ENCODE measurements at places on chromosomes 12 and 14. TPM values are rescaled to one million over a fixed set of nuclear protein-coding genes. Genes with fewer than 3 reads are reported as not detected.

The TSPAN19 gene
- total RNA-seq = 12.3 TPM

DNA sequence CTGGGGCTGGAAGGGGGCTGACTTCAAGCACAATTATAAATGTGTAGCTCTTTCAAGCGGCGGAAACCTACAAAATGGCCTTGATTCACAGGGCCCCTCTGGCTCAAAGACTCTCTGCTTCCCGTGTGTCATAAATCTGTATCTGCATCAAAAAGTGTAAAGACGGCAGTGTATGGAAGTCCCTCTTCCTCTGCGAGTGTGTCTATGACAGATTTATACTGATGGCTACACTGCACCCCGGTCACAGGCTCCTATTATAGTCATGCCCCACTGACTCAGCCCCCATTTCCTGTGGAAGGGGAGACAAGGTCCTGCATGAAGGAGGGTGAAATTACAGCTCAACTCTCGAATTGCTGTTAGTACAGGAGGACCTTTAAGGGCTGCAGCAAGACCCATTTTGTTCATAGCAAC is 68.6 kb downstream of the HMGA2 start:
- DNase-seq = no peak

GRCh38 chr12:55642267-55642666 is 5.6 kb downstream of the OR10P1 start:
- DNase-seq = no peak

The PIP4K2C gene
- 15.9 TPM for total RNA-seq

The TDRD9 gene
- 1.3 TPM for total RNA-seq

GRCh38 chr14:100864206-100864605 is 38.3 kb downstream of the MEG3 start:
- no peak for DNase-seq

The CCDC197 gene
- not detected for total RNA-seq

The MORN3 gene
- total RNA-seq = under 0.01 TPM

DNA sequence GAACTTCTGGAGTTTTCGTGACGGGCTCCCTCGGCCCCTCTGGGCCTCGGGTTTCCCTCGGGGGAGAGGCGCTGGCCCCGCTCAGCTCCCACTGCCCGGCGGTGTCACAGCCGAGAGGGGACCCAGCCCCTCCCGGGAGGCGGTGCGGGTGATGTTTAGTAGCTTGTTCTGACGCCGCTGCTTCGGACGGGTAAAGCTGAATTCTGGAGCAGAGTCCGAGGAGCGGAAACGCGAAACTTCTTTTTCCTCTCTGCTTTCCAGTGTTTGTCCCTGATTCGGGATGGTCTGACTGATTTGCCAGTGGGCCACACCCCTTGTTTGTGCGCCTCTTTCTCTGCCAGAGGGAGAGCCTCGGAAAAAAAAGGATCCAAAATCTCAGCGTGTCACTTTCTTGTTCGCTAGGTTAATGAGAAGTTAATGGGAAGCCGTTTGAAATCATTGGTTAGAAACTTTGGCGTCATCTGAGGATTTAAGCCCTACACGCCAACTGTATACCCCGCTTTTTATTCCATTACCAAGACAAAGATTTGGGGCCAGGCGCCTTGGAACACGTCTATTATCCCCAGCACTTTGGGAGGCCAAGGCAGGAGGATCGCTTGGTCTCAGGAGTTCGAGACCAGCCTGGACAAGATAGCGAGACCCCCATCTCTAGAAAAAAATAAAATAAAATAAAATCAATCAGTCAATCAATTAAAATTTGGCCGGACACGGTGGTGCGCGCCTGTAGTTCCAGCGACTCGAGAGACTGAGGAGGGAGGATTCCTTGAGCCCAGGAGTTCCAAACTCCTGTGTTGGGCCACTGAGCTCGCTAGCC is 756 bp downstream of the TULP3 start:
- peak; percentile 82 for DNase-seq

The SERPINA1 gene
- 46.3 TPM for total RNA-seq

GRCh38 chr12:34605510-34605887 is 583.2 kb downstream of the ALG10 start:
- no peak for DNase-seq

The TAS2R7 gene
- total RNA-seq = not detected

- no peak for DNase-seq
Measured at GRCh38 chr14:29215853-29216252, 449.3 kb downstream of the FOXG1 start.

DNA sequence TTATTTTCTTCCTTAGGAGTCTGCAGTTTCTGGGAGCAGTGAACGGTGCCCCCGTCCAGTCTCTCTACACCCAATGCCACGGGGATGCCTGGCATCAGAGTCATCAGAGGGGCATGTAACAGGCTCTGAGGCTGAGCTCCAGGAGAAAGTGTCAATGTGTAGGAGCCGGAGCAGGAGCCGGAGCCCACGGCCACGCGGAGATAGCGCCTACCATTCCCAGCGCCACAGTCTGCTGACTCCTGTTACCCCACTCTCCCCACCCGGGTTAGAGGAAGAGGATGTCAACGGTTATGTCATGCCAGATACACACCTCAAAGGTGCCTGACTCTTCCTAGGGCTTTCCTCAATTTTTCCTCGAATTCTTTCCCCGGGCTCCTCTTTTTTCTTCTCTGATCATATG is 3.3 kb upstream of the PA2G4 start:
- DNase-seq = no peak

The IKZF4 gene
- 2.3 TPM for total RNA-seq

DNA sequence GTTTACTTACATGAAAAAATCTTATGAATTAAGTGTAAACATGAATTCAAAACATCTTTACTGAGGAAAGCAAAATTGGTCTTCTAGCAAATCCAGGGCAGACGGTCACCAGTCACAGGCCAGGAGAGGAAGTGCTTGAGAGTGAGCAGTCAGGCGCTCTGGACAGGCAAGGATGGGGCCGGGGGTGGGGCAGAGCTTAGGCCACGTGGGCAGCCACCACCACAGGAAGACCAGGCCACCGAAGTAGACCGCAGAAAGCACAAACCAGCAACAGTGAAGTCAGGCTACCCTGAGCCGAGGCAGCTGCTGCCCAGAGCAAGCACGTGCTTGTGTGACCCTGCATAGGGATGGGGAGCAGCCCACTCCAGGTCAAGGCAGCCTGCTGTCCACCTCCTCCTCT is 33.5 kb downstream of the SLC6A12 start:
- DNase-seq = peak; percentile 60

The TBX5 gene
- not detected for total RNA-seq

The ANKRD33 gene
- not detected for total RNA-seq

The PTPRQ gene
- not detected for total RNA-seq

DNA sequence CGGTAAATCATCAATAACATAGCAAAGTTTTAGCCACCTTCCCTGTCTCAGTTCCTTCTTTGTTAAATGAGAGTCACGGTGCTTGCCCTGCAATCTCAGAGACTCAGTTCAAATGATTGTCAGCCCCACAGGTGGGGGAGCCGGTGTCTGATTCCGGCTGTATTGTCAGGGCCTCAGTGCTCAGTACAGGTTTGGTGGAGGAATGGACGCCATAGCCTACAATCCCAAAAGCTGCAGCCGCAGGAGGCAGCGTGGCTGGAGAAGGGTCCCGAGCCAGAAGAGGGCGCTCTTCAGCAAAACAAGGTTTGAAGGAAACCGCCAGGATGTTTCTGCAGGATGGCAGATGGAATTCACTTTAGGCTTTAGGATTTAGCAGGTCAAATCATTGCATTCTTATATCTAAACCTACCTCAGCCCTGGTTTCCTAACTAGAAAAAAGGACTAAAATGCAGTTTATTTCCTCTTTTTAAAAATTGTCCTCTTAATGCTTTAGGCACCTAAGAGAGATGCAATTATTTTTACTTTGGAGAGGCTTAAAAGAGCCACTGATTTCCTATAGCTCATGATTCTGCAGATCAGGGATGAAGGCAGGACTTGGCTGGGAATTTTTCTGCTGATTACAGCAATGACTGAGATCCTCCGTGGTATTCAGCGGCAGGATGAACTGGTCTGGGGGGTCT is 29.2 kb downstream of the FOS start:
- peak; percentile 91 for DNase-seq

GRCh38 chr12:45483571-45483970 is 245.9 kb upstream of the ARID2 start:
- no peak for DNase-seq

The EXOC3L4 gene
- total RNA-seq = 38.5 TPM

- DNase-seq = peak; percentile 45
Measured at GRCh38 chr14:94051115-94051514, 25.0 kb downstream of the OTUB2 start.
